NCI-H446 (cell line): ENCODE measurements at places on chromosomes 4 and X.

- no peak for DNase-seq
Measured at GRCh38 chr4:100083289-100083688, 107.0 kb downstream of the DDIT4L start.

GRCh38 chr4:95546866-95547714 lies 1.7 kb downstream of the UNC5C start:
- no peak for DNase-seq

- DNase-seq, result no peak
Measured at GRCh38 chr4:19557161-19557560, 694.5 kb upstream of the SLIT2 start.

DNA sequence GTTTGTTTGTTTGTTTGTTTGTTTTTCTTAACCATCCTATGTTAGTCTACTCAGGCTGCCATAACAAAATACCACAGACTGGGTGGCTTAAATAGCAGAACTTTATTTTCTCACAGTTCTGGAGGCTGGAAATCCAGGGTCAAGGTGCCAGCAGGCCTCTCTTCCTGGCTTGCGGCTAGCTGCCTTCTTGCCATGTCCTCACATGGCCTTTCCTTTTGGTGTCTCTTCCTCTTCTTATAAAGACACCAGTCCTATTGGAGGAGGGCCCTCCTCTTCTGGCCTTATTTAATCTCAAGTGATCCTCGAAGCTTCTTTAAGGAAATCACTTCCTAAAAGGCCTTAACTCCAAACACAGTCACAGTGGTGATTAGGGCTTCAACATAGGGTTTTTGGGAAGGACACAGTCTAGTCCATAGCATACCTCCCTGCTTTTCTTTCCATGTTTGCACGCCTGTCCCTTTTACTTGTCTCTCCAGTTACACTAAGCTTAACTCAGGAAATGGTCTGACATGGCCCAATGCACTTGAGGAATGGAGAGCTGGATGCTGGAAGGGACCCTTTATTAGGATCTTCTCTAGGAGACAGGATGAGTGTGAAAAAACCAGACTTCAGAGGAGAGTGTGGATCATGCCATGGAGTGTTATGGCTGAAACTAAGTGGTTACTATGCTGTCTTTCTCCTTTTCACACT lies 36.0 kb upstream of the MGST2 start:
- no peak for DNase-seq

DNA sequence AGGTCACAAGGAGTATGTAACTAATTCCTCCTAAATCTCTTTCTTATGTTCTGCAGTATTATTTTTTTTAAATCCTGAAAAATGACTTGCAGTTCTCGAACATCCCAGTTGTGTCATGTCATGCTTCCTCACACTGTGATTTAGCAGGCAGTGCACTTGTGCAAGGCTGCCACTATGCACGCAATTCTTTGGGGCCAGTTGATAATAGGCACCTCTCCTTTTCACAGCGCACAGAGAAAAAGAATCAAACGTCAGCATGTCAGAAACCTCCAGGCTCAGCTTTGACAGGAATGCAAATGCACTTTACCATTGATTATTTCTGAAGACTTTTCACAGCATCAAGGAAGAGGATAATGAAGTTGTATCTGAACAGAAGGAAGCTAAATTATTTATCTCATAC lies 62.9 kb downstream of the FGF13 start:
- DNase-seq, result no peak

DNA sequence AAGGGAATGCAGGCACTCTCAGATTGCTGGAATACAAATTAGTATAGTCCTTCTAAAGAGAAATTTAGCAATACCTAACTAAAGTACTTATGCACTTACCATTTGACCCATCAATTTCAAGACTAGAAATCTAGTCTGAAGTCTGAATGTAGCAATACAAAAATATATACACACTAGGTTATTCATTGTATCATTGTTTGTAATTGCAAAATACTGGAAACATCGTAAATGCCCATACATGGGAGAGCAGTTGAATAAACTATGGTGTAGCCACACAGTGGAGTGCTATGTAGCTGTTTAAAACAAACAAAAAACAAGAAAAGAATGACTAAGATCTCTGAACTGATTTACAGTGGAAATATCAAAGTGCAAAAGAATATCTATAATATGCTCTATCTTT lies 346.4 kb downstream of the ZNF674 start:
- no peak for DNase-seq

DNA sequence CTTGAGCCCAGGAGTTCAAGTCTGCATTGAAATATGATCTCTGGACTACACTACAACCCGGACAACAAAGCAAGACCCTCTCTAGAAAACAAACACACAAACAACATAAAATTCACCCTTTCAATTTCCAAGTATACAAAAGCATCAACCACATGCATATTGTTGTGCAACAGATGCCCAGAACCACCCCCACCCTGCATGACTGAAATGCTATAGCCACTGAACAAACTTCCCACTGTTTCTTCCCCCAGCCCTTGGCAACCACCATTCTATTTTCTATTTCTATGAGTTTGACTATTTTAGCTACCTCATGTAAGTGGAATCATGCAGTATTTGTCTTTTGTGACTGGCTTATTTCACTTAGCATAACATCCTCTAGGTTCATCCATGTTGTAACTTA lies 14.2 kb upstream of the C4orf51 start:
- no peak for DNase-seq

DNA sequence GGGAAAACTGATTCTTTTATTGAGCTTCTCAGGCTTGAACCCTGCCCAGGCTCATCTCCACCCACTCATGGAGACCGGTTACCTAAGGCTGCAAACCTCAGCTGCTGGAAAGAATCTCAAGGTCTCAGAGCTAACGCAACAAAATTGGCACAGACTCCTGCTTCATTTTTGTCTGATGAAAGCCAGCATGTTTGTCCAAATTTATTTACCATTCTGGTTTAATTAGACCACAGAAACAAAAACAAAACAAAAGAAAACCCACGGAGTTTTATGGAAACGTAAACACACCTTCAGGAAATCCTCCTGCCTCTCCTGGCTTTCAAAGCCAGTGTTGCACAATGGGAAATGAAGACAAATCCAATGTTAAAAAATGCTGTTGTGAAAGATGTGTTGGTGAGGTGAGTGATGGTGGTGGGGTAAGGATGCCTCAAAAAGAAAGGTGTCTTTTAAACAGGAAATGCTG lies 56.4 kb upstream of the PDLIM3 start:
- DNase-seq, result no peak

GRCh38 chr4:150389896-150390530 lies 191.9 kb upstream of the MAB21L2 start:
- no peak for DNase-seq

GRCh38 chrX:48488034-48488433 lies 12.0 kb downstream of the FTSJ1 start:
- no peak for DNase-seq

DNA sequence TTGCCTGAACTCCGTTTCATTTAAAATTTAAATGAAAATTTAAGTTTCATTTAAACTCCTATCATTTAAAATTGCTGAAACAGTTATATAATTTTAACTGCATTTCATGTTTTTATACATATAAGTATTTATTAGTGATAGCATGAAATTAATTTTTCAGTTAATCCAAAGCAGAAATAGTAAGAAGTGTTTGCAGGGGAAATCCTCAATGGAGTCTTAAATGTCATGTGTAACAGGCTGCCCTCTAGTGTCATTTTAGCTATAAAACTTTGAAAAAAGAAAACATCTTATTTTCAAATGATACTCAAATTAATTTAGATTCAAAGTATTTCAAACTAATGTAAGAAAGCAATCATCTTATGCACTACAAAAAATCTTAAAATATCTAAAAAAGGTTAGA lies 27.2 kb downstream of the TAPT1 start:
- no peak for DNase-seq

- DNase-seq, result no peak
Measured at GRCh38 chr4:55338486-55338885, 7.6 kb upstream of the SRD5A3 start.

DNA sequence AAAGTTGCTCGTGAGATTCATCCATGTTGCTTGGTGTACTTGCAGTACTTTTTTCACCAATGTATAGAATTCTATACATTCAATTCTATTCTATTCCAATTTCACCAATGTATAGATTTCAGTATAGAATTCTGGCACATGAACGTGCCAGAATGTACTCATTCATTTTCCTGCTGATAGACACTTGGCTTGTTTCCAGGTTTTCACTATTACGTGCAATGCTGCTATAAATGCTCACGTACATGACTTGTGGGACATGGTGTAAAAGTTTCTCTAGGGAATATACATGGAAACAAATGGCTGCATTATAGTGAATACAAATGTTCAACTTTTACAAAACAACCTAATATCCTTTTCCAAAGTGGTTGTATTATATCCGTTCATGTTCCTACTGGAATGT lies 6.8 kb upstream of the CXorf66 start:
- DNase-seq, result no peak

GRCh38 chr4:17142232-17142711 lies 243.8 kb upstream of the LDB2 start:
- no peak for DNase-seq

- DNase-seq, result peak; percentile 91
Measured at GRCh38 chr4:52869196-52869595, 7.1 kb downstream of the RASL11B start.
